Suppressor macrophage treated with lipopolysaccharide for 1 hour (primary cell): ENCODE measurements at places on chromosomes 12 and 14.
A peak's percentile ranks its signal among the peaks of the same experiment; 100 is the strongest.

DNA sequence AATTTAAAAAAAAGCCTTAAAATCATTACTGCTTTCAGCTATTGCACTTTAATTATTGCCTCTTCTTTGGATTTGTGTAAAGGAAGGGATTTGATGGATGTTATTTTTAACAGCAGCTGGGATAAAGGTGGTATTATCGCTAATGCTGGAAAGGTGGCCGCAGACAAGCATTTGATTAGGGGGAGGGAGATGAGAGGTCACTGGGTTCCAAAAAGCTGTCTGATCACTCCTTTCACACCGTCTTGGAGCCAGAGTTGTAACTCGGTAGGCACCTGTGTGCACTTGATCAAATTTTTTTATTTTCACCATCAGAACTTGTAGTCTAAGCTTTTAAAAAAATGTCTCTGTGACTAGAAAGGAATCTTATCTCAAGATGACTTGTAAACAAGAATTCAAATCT, 99.8 kb downstream of the AKAP6 start:
- no peak for DNase-seq

DNA sequence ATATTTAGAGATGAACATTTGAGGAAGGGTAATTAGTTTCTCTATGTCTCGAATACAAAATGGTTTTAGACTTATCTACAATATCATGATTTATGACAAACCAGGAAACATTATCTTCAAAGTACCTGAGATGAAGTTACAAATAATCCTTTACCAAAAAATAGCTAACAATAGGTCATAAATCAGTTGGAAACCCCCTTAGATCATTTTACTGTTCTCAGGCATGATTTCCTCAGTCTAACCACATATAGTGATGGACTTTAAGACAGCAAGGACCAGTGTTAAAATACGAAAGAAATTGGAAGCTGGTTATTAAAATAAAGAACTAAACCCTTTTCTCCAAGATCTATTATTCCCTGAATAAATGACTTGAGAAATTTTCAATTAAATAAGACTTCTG, 235.4 kb downstream of the RASSF9 start:
- DNase-seq, result no peak

DNA sequence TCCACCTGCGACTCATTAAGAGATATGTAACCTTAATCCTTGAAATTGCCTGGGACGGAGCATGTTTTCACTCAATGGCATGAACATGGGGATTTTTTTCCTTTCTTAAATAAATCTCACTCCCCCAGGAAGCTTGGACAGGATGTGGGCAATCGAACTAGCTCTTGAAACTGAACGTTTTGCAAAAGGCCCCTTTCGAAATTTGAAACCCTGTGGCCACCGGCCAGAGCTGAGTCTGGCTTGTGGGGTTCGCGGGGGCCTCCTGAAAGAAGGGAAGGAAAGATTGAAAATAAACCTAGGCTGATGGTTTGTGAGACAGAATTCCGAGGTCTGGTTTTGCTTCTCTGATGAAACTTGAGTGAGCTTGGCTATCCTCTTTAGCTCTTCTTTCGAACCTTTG, 101.4 kb upstream of the RTL1 start:
- DNase-seq, result peak; percentile 27

GRCh38 chr14:30521899-30522736, 36.8 kb upstream of the G2E3 start:
- peak; percentile 57 for DNase-seq

DNA sequence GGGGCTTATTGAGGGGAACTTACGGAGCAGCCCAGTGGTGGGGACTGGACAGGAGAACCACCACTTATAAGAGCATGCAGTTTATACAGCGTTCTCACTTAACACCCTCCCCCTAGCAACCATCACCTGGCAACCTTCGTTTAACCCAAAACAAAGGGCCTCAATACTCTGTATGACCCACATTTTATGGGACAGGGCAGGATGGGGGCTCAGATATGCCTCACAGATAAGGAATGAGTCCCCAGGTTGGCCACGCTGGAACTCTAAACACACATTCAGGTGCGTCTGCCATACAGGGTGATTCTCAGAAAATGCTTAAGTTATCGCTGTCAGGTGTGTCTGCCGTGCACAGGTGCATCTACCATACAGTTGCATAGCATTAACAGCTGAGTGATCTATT, 99.2 kb downstream of the GCH1 start:
- no peak for DNase-seq
